Occipital lobe (tissue), 3 donors: ENCODE measurements at places on chromosomes 7 and 10. TPM values are rescaled to one million over a fixed set of nuclear protein-coding genes. Genes with fewer than 3 reads are reported as not detected.

DNA sequence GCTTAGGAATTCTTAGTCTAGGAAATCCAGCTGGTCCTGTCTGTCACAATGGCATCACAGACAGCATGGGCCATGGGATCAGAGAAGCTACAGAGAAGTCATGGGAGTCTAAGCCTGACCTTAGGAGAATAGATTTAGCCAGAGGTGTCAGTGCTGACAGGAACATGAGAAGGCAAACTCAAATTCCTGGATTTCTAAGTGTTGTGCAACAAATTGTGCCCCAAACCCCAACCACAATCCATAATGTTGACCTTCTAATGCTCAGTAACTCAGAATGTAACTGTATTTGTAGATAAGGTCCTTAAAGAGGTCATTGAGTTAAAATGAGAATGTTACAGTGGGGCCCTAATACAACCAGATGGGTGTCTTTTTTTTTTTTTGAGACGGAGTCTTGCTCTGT, 95.9 kb upstream of the RHOBTB1 start:
- DNase-seq, result no peak

DNA sequence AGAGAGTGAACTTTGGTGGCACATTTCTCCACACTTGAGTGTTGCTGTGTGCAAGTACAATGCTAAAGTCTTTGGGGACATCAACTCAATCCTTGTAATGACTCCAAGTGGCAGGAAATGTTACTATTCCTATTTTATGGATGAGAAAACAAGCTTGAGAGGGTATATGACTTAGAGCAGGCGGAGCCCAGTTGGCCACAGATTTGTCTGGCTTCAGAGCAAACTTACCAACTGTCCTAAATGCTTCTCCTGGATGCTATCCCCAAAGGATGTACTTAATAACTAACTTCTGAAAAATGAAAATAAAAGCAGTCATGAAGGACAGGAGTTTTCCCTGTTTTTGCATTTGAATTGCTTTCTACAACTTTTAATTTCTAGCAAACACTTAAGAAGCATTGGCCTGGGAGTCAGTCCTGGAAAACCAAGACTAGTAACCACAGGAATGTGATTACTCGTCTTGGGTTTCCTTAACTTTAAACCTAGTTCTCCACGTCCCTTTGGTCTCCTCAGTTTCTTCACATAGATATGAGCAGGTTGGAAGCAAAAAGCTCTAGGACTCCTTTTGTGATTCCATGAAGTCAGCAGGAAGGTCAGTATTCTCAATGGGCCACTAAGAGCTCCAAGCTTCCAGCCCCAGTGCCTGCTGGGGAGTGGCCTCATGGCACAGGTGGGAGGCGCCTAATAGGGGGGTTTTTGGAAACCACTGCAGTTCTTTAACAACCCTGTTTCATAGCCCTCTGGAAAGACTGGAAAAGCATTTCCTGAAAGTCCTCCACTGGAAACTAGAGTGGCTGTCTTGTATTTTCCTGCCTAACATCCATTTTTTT, 140.8 kb downstream of the GLCCI1 start:
- no peak for DNase-seq

DNA sequence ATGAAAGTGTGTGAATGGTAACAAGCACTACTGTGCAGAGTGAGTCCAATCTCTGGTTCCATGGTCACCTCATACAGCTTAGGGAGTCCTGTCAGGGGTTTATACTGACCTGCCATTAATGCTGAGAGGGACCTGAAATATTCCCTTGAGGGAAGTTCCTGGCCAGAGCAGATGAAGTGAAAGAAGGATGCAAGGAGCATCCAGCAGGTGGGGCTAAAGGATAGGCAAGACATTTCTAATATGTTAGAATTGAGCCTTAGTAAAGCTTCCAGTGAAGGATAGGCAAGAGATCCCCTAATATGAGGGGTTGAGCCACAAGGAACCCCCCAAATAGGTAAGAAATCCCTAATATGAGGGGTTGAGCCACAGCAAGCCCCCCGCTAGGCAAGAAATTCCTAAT, 25.5 kb upstream of the FAM221A start:
- no peak for DNase-seq

DNA sequence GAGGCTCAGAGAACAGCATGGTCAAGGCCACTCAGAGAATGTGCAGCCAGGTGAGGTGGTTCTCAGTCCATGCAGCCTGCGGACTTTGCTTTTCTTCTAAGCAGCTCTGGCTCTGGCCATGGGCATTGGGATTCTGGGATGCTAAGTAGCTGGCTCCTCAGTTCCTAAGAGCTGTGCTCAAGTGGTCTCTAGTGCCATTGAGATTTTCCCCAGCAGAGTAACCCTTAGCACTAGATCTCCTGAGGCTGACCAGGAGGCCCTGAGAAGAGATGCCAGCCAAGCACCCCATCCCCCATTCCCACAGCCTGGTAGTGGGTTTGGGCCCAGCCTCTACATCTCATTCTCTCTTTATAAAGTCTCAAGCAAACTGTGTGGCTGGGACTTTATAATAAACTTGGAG, 77.1 kb downstream of the KCNMA1 start:
- no peak for DNase-seq

GRCh38 chr7:63073736-63074135, 924.9 kb upstream of the ZNF722 start:
- DNase-seq, result no peak

DNA sequence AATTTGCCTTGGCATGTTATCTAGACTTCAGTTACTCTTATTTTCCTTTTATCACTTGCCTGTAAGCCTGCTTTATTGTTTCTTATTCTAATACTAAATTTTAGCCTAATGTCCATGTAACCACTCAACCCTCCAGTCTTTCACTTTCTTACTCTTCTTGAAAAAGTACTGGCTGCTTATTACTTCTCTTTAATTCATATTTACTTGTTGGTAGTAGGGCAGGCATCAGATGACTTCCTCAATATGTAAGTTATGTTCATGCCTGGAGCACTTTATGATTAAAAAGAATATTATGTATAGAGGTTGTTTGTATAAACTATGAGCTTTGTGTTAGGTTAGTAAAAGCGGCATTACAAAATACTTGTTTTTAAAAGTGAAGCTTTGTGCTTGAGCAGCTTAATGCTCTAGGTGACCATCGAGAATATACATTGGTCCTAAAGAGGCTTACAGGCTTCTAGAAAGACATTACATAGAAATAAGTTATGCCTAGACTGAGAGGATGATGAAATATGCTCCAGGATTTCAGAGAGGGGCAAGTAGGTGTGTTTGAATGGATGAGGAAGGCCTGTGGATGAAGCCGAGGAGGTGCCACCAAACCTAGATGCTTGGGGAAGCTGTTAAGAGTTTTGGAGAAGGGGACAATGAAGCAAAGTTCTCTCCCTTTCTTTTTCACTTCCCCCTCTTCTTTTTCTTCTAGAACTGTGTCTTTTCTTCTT, 207.1 kb upstream of the HDAC9 start:
- DNase-seq, result no peak

TRIM73 gene
- total RNA-seq, result 2.8 TPM

MOGAT3 gene
- total RNA-seq, result not detected

GLI3 gene
- total RNA-seq, result 4.1 TPM

MEIG1 gene
- total RNA-seq, result not detected

ZNF365 gene
- 29.6 TPM for total RNA-seq

JAZF1 gene
- 62.1 TPM for total RNA-seq

GCK gene
- 5.1 TPM for total RNA-seq
